Cardiac septum (tissue), 1 donor: ENCODE measurements at places on chromosomes 4 and X. TPM values are rescaled to one million over a fixed set of nuclear protein-coding genes. Genes with fewer than 3 reads are reported as not detected.

DNA sequence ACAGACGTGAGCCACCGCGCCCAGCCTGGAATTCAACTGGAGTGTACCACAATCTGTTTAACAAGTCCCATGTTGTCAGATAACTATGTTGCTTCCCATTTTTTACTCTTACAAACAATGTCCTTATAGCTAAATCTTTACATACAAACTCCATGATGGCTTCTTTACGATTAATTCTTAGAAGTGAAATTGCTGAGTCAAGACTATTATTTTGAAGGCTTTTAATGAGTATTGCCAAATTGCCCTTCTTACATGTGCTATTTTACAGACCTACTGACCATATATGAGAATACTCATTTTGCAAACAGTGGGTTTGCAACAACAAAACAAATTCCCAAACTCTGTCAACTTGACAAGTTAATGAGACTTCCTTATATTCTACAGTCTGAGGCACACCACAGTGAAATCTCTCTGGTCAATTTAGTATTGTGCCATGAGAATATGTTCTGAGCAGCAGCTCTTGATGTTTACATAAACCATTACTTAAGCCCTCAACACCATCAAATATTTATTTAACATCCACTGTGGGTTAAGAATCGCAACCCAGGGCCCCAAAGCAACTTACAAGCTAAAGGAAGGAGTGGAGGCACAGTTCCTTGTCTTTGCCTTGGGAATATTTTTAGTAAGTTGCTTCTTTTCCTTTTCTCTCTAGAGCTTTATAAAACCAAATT, 128.5 kb downstream of the SPRY1 start:
- DNase-seq: no peak

DNA sequence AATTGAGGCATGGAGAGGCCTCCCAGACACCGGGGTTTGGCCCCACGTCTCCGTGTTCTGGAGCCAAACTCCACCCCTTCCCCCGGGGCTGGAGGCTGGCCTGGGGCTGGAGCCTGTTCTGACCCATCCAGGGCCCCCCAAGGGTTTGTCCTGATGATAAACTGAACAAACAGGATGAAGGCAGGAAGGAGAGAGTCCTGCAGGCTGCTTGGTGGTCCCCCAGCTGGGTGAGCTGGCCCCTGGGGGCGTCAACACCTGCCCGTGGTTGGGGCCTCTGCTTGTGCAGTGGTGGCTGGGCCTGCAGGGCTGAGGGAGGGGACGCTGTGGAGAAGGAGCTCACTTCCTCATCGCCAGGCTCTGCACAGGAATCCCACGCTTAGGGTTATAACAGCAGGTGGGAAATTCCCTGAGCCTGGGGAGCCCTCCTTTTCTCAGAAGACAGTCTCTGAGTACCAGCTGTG, 2.3 kb downstream of the SH3TC1 start:
- DNase-seq: no peak

DNA sequence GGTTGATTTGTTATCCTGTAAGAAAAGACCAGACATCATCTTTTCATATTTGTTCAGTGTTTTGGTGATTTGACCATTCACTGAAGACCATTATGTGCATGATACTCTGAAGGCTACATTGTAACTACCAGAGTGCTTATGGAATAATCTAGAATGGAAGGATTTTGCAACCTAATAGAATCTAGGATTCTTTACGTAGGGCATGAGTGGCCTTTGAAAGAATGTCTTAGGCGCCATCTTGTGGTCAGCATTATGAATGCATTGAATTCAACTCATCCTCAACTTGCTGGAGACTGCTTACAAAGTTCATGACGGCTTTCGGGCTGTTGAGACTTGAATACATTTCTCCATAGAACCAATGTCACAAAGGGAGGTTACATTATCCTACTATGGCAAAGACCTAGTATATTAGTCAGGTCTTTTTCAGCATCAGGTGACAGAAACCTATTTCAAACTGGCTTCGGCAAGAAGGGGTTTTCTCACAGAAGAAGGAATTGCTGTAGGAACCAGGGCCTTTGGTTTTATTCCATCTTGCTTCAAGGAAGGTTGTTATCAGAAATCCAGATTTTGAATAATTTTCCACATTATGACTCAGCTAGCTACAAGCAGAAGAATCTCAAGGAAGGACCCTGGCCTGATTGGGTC, 104.1 kb downstream of the GPAT3 start:
- no peak for DNase-seq

The AP1AR gene
- 10.7 TPM for total RNA-seq

GRCh38 chr4:148514581-148514980, 72.4 kb upstream of the NR3C2 start:
- no peak for DNase-seq

- no peak for DNase-seq
Measured at GRCh38 chrX:17525762-17526555, 151.0 kb downstream of the NHS start.

The TMEM35A gene
- total RNA-seq: 0.11 TPM

DNA sequence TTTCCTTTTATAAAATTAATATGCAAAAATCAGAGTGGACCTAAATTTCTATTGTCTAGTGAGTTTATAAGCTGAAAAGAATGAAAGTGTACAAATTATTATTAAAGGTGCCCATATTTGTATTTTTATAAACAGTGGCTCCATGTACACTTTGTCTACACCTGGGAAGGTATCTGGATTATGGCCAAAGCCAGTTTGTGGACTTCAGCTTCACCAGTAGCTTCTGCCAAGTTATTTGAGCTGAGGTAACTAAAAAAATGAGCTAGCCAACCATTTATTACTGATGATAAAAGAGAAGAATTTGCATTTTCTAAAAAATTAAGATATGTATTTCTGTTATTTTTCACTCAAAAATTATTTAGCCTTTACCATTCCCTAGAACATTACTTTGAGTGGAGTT, 32.3 kb upstream of the LRAT start:
- no peak for DNase-seq

- DNase-seq: no peak
Measured at GRCh38 chrX:140765043-140765784, 55.7 kb downstream of the LINC00632 start.

- DNase-seq: no peak
Measured at GRCh38 chr4:59598330-59598618, 1601.9 kb upstream of the ADGRL3 start.

The CPZ gene
- 0.30 TPM for total RNA-seq

GRCh38 chrX:23435575-23435974, 100.9 kb downstream of the PTCHD1 start:
- DNase-seq: no peak

The BEX2 gene
- 1.5 TPM for total RNA-seq

The SULT1E1 gene
- total RNA-seq: not detected

DNA sequence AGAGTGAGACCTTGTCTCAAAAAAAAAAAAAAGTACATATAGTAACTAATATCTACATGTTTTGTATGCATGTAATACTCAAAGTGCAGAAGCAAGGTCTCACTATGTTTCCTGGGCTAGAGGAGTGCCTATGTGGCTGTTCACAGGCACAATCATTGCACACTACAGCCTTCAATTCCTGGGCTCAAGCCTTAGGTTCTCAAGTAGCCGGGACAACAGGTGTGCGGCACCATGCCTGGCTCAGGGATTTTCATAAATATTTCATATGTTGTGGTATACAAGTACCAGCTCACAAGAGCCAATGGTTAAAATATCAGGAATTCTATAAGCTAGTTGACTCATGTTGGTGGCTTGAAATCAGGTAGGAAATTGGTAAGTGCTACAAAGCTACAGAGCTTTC, 94.8 kb downstream of the LARP7 start:
- DNase-seq: no peak

GRCh38 chr4:5050520-5051277, 581 bp upstream of the STK32B start:
- peak; percentile 80 for DNase-seq

DNA sequence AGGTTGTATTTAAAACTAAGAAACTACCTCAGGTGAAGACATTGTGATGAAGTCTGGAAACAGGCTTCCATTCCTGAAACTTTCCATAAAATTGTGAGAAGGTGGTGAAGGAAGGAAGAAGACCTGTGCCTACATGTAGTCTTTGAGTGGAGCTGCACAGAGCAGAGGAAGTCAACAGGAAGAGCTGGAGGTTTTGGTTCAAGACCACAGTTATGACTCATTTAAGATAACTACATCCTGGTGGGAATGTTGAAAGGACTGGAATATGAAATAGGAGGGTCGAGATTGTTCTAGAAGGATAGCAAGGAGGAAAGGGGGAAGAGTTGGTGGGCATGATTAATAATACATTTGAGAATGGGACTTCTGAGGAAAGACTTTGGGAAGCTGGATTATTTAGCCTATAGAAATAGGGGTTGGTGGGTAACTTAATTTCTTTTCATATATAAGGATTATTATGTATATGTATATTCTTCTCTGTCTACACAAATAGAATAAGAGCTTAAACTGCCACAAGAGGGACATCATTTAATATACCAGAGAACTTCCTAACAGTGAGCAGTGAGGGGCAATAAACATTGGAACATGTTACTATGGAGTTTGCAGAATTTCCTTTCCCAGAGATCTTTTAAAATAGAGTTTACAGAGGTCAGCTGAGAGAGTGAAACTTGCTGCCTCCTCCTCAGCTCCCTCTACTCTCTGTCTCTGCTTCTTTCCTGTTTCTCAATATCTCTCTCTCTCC, 23.5 kb downstream of the AWAT2 start:
- DNase-seq: no peak

The TNIP3 gene
- total RNA-seq: not detected
